Activated CD4-positive, alpha-beta T cell treated with anti-CD3 and anti-CD28 coated beads for 24 hours (primary cell): ENCODE measurements at places on chromosomes 12 and 14.

- no peak for DNase-seq
Observed at GRCh38 chr14:22974530-22975313, 7.6 kb downstream of the AJUBA start.

DNA sequence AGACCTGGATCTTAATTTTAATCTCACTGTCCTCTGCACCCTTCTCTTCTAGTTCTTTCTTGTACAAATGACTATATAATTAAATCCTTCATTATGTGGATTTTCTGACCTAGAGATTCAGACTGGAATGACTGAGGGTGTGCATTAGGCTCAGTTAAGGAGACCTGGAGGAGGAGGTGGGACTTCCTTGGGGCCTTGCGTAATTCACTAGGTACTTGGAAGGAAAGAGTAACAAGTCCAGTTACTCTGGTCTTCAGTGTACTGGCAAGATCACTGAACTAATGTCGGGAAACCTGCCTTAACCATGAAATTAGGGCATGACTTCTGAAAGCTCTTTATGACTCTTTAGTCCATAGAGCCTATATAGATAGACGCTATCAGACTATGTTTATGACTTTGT lies 441.4 kb downstream of the EGLN3 start:
- DNase-seq, result no peak

- no peak for DNase-seq
Observed at GRCh38 chr12:14284184-14284722, 81.2 kb upstream of the ATF7IP start.

- DNase-seq, result no peak
Observed at GRCh38 chr12:123164710-123165261, 13.9 kb upstream of the PITPNM2 start.

DNA sequence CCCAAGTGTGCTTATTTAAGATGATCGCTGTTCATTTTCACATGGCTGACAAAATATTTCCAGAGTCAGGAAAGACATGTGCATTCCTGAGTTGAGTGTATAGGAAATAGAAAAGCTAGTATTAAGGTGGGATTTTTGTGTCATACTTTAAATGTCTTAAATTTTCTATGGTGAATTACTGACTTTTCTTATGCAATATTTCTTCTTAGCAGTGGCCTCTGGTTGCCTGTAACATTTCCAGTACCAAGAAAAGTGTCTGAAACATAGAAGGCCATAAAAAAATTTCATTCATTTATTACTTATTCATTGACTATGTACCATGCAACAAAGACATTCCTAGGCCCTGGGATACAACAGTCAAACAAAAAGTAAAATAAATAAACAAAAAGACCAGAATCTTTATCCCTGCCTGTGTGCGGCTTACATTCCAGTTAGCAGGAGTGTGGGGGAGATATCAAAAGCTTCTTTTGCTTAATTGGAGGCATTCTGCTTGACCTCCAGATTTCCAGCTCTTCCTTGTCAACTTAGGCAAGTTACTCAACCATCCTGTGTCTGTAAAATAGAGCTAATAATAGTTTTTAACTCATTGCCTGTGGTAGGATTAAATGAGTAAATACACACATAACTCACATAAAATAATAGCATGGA lies 216.3 kb upstream of the FLRT2 start:
- no peak for DNase-seq

DNA sequence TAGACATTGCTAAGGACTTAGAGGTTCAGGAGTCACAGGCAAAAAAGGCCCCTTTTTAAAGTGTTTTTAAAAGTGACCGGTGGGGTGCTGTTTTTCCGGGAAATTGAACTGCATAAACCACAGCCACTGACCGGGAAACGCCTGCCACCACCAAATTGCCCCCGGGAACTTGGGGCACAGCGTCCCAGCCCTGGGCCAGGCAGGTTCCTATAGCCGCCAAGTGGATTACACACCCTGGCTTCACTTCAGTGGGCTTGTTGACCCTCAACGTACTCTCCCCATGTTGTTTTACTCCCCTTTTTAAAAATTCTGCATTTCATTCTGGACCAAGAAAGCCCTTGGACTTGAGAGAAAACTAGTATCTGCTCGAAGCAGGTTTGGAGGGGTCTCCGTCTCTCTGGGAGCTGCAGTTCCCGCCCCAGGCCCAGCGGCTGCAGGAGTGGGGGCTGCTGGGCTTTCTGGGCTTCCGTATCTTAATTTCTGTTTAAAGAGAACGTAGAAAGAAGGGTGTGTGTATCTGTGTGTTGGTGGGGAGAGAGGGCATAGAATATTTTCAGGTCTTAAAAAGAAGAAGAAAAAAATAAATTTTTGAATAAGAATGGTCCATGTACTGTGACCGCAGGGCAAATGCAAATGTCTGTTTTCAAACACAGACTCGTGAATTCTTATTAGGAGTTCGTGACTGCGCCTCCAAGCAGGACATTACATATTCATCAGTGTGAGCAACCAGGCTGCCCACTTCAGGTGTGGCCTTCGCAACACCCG lies 82.9 kb downstream of the PAPOLA start:
- no peak for DNase-seq

GRCh38 chr12:110107369-110108281 lies 16.5 kb upstream of the IFT81 start:
- DNase-seq, result no peak

- DNase-seq, result no peak
Observed at GRCh38 chr12:62802984-62803383, 132.0 kb downstream of the PPM1H start.

DNA sequence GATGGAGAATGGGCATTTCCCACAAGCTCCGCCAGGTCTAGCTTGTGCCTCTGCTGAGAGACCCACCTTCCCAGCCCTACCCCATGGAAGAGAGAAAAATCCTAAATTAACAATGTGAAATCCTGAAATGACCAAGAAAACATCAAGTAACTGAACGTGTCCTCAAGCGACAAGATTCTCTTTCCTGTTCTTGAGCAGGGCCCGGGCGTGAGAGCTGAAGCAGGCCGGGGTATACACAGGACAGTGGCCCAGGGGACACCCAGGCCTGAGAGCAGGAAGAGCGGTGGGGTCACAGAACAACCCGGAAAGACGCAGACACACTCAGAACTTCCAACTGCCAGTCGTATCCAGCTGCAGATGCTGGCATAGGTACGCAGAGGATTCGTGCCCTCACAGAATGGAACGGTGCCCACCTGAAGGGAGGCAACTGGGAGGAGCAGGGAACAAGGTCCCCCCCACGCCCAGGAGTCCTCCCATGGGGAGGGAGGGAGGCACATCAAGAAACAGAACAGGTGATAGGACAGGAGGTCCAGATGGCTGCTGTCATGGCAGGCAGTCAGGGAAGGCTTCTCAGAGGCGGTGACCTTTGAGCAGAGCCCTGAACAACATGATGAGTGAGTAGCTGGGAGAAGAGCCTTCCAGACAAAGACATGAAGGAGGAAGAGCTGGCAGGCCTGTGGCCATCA lies 9.1 kb downstream of the RIMBP2 start:
- no peak for DNase-seq
